ENCODE measurements at places on chromosomes 1 and 21.

- no peak for DNase-seq
These were observed 13.7 kb downstream of the MTHFR start for GRCh38 chr1:11792106-11792505.

DNA sequence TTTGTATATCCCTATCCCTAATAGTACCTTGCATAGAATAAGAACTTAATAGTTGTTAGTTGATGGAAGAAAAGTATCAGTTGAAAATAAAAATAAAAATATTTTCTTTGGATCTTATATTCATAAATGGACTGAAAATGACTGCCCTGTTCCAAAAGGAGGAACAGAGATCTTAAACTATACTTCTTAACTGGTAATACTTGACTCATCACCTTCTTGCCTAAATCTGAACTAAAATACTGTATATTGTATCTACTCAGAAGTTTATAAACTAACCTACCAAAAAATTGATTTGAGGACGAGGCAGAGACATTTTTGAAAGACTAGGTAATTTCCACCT lies 178.8 kb downstream of the SYT2 start:
- DNase-seq = no peak

DNA sequence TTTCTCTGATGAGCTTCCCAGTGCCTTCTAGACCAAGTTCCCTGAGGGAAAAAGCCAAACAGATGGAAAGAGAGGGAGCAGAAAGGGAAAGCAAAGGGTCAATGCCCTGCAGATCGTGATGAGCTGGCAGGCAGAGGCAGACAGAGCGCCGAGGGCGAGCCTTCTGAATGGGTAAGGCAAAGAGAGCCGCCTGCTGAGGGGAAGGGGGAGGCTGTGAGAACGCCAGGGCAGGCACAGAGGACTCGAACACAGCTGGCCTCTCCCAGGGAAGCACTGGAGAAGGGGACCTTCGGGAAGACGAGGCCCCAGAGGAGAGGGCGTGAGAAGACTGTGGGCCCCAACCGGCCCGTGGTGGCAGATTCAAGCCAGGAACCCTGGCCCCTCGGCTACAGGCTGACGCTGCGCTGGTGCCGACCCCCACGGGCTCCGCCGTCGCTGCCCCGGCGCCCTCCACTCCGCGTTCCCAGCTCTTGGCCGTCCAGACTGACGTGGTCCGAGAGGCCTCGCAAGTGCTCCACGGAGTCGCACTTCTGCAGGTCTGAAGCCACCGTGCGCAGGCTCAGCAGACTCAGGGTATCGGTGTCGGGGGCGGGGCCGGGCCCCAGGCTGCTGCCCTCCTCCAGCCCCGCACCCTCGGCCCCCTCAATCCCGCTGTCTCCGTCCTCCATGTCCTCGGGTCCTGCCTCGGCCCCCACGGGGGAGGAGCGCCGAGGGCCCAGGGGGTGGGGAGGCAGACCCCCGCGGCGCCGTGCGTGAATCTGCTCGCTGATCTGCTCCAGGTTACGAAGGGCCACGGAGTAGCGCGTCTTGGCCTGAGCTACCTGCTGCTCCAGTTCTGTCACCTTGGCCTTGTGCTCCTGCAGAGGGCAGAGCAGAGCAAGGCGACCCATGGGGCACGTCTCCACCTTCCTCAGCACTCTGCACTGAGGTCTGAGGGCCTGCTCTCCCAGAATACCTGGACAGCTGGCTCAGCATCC lies 13.9 kb downstream of the SH3BP5L start:
- DNase-seq = no peak

DNA sequence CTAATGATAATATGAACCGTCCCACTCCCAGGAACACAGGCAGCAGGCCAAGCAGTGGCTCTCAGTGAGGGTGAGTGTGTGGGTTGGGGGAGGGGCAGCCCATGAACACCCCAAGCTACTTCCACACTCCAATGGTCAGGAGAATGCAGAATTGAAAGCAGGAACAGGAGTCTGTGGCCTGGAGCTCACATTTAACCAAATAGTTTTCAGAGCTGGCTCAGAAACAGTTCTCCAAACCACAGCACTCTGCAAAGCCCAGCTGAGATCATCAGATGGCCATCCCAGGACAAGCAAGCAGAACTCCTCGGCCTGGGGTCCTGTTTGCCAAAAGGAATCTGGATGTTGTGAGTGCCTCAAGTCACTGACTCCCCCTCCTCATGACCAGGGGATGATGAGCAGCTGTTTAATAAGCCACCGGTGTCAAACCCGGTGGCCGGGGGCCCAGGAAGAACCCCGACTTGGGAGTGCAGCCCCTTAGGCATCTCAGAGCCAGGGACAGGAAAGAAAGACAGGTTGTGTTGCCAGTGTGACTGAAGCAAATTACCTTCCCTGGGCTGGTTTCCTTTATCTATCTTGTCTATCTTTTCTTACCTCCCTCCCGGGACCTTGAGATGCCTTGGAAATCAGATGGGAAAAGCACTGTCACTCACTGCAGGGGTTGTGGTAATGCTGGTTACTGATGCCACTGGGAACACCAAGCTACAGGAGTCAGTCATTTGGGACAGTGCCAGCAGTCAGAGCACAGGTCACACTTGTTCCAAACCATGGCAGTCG lies 20.4 kb downstream of the DEGS1 start:
- no peak for DNase-seq

DNA sequence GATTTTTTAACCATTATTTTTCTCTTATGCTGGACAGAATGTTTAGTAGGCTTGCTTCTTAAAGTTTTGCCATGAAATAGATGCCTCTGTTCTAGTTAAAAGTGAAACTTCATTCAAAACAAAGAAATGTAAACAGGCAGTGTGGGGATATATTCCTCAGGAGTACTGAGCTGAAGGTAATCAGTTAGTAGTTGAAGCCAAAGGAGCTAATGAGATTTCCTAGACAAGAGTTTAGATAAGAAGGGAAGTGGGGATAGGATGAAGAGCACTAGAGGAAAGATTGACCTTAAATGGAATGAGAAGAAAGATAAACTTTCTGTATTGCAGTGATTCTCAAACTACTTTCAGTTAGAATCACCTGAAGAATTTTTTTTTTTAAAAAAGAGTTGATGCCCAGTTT lies 23.9 kb downstream of the PRRC2C start:
- DNase-seq = no peak

DNA sequence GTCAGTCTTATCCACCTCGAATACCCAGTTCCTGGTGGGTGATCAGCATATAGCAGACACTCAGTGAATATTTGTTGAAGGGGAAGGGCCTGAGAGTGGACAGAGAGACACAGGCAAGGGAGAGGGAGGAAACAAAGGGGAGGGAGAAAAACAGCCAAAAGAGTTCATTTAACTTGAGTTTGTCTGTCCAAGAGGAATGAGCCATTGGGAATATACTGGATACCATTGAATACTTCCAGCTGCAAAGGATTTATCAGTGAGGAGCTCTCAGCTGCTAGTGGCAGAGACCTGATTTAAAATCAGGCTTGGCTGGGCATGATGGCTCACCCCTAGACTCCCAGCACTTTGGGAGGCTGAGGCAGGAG lies 11.5 kb upstream of the BGLAP start:
- DNase-seq = no peak

- no peak for DNase-seq
These were observed 1334.8 kb downstream of the MRPL39 start for GRCh38 chr21:24272521-24272938.

DNA sequence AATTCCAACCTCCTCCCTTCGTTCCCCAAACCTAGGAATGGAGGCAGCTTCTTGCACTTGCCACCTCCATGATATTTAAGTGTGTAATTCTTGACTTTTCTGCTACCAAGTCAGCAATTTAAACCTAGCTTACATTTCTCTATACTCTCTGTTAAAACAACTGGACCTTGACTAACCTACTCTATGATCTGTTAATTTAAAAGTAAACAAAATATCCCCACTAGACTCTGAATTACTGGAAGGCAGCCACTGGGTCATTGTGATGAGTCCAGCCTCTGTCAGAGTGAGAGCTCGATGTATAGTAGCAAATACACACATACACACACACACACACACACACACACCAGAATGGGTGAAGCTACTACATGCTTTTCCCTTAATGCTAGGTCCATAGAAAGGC lies 40.0 kb upstream of the DHCR24 start:
- no peak for DNase-seq

- no peak for DNase-seq
These were observed 5.9 kb upstream of the SERINC2 start for GRCh38 chr1:31407029-31407626.

DNA sequence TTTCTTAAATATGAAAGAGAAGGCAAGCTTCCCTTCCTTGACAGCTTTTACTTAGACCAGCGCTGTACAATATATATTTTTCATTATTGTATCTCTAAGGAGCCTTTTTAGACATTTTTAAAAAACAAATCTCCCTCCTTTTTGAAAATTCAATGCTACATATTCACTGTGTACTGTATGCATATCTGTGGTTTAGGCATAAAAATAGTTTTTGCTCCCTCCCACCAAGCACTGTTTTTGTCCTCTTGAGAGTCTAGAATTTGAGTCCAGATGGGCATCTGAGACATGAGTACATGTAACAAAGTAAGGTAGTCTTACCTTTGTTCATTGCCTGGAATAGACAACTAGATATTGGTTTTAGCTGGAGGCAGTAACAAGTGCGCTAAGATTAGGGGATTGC lies 488.5 kb upstream of the RUNX1 start:
- DNase-seq = no peak

DNA sequence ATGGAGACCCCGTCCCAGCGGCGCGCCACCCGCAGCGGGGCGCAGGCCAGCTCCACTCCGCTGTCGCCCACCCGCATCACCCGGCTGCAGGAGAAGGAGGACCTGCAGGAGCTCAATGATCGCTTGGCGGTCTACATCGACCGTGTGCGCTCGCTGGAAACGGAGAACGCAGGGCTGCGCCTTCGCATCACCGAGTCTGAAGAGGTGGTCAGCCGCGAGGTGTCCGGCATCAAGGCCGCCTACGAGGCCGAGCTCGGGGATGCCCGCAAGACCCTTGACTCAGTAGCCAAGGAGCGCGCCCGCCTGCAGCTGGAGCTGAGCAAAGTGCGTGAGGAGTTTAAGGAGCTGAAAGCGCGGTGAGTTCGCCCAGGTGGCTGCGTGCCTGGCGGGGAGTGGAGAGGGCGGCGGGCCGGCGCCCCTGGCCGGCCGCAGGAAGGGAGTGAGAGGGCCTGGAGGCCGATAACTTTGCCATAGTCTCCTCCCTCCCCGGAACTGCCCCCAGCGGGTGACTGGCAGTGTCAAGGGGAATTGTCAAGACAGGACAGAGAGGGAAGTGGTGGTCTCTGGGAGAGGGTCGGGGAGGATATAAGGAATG lies 505 bp downstream of the LMNA start:
- peak; percentile 67 for DNase-seq
